Esophagus squamous epithelium (tissue), 5 donors: ENCODE measurements at places on chromosomes 13 and 19.

DNA sequence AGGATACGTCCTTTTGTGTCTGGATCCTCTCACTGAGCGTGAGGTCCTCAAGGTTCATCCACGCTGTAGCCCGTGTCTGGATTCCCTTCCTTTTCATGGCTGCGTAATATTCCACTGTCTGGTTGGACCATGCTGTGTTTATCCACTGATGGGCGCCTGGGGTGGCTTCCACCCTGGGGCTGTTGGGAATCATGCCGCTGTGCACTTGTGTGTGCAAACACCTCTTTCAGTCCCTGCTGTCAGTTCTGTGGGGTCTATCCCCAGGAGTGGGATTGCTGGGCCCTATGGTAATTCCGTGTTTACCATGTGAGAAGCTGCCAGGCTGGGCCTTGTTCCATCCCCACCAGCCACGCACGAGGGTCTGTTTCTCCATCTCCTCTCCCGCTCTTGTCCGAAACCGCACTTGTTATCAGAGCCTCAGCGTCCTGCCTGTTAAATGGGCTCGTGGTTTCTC is 98.6 kb downstream of the GADD45B start:
- no peak for DNase-seq

DNA sequence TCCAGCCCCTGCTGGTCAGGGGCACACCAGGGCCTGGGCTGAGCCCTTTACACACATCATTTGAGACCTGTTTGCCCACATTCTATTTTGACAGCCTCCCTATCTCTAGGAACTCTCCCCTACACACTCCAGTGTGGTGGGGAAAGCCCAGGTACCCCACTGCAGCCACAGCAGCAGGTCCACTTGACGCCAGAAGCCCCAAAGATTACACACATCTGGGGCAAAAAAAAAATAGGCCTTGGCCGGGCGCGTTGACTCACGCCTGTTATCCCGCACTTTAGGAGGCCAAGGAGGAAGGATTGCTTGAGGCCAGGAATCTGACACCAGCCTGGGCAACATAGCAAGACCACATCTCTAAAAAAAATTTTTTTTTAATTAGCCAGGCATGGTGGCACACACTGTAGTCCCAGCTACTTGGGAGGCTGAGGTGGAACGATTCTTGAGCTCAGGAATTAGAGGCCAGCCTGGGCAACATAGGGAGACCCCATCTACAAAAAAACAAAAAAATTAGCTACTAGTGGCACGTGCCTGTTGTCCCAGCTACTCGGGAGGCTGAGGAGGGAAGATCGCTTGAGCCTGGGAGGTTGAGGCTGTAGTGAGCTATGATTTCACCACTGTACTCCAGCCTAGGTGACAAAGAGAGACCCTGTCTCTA is 18.0 kb upstream of the CD22 start:
- no peak for DNase-seq

DNA sequence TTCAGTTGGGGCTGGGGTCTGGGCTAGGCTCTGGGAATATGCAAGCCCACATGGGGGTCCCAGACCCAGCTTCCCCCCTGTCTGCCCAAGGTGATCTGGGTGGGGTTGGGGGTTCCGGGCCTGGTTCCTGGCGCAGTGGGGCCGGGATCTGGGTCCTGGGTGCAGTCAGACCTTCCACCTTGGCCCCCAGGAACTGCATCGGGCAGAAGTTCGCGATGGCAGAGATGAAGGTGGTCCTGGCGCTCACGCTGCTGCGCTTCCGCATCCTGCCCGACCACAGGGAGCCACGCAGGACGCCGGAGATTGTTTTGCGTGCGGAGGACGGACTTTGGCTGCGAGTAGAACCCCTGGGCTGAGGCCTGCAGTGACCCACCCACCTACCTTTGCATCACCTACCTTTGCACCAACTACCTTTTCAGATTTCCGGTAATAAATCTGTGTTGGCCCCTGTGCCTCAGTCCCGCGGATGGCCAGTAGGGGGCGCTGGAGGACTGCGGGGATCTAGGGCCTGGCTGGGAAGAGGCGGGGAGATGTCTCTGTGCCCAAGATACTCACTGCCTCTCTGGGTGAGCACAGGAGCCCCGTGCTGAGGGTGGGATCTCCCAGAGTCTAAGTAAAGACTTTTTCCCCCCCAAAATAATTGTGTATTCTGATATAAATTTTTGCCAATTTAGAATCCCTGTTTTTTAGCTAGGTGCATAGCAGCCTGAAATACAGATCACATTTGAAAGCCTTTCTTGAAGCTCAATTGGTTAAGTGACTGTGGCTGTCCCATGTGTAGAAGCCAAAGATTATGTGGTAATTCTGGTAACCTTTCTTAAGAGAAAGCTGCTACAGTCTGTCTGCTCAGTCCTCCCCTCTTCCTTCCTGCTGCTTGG is 11.5 kb upstream of the CYP4F3 start:
- peak; percentile 16 for DNase-seq

GRCh38 chr13:32125751-32126150 is 94.2 kb downstream of the FRY start:
- DNase-seq = no peak

- no peak for DNase-seq
Observed at GRCh38 chr19:29645911-29646310, 19.4 kb upstream of the PLEKHF1 start.

DNA sequence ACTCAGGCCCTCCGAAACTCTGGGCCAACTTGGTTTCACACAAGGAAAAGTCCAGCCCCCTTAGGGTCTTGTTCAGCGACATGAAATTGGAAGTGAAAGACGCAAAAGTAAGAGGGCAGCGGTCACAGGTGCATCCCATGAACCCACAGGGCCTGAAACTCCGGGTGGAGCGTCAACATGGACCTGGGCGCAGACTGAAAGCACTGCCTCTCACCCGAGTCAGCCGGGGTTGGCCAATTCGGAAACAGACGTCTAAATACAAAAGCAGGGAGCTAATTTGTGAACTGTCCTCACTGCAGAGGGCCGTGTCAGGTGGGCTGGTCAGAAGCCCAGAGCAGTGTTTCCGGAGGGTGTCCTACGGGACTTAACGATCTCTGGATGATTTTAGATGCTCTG is 26.7 kb downstream of the ADPRHL1 start:
- no peak for DNase-seq

DNA sequence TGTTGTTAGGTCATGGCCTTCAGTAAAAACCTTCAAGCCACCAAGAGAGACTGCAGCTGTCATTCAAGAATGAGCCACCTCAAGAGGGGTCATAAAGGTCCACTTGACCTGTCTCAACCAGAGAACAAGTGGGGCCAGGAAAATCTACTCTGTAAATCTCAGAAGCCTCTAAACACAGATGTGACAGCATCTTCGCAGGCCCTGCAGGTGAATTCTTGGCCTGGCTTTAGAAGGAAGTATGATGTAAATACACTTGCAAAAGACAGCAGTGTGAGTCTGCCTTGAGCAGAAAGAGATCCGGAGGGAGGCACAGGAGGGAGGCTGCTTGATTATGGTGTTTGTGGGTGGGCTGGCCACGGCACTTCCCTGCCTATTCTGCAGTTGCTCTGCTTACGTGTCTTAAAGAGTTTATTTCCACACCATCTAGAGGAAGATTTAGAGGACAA is 1082.9 kb downstream of the UQCRFS1 start:
- no peak for DNase-seq

DNA sequence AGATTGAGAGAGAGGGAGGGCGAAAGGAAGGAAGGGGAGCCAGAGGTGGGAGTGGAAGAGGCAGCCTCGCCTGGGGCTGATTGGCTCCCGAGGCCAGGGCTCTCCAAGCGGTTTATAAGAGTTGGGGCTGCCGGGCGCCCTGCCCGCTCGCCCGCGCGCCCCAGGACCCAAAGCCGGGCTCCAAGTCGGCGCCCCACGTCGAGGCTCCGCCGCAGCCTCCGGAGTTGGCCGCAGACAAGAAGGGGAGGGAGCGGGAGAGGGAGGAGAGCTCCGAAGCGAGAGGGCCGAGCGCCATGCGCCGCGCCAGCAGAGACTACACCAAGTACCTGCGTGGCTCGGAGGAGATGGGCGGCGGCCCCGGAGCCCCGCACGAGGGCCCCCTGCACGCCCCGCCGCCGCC is at the start of gene TNFSF11:
Gene TNFSF11, plus strand, starts transcription at position 142 of the 400 bp plus-strand sequence. Its CDS starts 152 bp downstream, at position 294.
- DNase-seq = no peak

GRCh38 chr19:45526143-45526542 is 18.9 kb downstream of the VASP start:
- DNase-seq = no peak

- DNase-seq = no peak
Observed at GRCh38 chr19:55619286-55619685, 5.1 kb downstream of the ZNF784 start.

DNA sequence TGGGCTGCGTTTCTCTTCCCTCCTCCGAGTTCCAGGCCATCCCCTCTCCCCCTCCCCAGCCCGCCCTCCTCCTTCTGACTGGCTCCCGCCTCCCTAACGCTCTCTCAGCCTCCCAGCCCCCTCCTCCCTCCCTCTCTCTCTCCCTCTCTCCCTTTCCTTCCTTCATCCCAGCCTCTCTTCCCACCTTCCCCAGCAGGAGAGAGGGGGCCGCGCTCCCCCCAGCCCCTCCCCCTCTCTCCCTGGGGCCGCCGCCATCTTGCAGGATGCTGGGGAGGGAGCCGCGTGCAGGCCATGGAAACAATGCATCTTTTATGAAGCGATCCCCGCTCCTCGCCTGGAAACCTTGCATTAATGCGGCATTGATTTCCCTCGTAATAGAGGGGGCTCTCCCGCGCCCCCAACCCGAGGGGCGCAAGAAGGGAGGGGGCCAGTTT is 42.6 kb upstream of the ADGRL1 start:
- DNase-seq = no peak

DNA sequence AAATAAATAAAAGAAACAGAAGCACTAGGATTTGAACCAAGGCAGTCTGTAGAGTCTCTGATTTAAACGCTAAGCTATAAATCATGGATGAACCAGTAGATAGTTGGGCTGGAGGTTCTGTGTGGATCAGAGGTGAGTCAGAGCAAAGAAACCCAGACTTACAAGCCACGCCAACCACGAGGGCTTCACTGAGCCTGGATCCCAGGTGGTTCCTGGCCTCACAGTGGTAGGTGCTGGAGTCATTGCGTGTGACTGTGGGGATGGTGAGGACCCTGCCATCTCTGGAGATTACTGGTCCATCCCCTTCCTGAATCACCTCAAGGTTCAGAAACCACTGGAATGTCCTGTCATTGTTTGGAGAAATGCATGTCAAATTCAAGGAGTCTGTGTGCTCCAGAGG is 19.3 kb upstream of the CEACAM20 start:
- no peak for DNase-seq

- no peak for DNase-seq
Observed at GRCh38 chr13:19836472-19836871, 27.0 kb downstream of the ZMYM5 start.

- no peak for DNase-seq
Observed at GRCh38 chr13:99702687-99703319, 201.5 kb downstream of the TM9SF2 start.

DNA sequence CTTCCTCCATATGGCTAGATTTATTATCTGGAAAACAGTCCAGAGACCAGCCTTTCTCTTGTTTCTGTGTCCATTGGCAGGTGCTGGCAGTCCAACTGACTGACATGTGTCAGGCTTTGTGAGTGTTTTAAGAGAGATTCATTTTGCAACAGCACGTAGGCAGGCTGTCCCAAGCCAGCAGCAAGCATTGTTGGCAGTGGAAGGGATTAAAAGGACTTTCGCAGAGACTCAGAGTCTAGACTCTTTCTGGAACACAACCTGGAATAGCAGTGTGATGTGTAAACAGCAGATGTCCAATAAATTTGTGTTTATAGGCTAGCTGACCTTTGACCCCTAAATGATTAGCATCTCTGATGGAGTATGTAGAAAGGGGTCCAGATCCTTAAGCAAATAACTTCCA is 222.2 kb upstream of the SERP2 start:
- no peak for DNase-seq

GRCh38 chr19:6010107-6010506 is 32.2 kb upstream of the RANBP3 start:
- DNase-seq = no peak

GRCh38 chr13:114118511-114119123 is 13.8 kb downstream of the RASA3 start:
- no peak for DNase-seq
